ENCODE measurements at places on chromosomes 5 and 9.
A peak's percentile ranks its signal among the peaks of the same experiment; 100 is the strongest.

DNA sequence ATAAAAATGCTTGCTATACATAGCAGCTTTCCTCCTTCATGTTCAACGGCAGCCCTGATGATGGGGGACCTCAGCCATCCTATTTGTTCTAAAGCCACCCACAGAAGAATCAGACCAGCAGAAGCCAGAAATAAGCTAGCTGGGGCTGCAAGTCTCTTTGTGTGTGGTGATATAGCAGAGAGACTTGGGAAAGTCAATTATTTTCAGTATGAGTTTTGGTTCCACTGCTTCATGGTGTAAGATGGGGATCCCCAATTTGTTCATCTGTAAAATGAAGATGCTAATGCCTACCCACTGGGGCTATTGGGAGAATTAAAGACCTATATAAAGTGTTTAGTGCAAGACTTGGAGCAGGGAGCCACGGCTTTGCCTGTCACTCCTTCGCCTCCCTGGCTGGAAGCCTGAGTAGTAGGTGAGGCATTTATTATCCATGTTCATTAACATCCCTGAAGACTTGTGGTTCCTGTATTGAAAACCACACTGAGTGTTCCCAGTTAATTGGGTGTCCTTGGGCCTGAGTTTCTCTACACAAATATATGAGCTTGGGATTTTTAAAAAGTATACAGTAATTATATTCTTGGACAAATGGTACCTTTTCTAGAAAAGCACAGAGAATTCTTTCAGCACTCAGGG, 210.1 kb upstream of the SLC24A2 start:
- peak; percentile 62 for DNase-seq

GRCh38 chr9:90808890-90809685, 7.5 kb downstream of the SYK start:
- DNase-seq: no peak

GRCh38 chr5:23316060-23316591, 191.3 kb upstream of the PRDM9 start:
- DNase-seq: no peak

DNA sequence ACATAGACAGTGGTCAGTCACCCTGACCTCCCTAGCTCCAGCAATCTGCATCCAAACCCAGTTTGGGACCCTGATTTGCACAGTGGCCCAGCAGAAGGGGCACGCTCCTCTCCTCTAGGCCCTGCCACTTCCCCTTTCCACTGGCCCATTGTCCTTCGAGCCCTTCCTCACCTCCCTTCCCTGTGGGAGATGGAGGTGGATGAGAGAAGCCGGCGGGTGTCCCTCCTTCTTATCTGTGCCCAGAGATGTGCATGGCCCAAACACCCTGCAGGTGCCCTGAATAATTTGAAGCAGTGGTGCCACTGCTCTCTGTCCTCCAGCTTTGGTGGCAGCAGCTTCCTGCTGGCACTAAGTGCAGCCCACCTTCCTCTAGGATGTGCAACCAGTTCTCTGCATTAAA, 140.0 kb downstream of the BARX1 start:
- DNase-seq: peak; percentile 36

Measured in activated CD4-positive, alpha-beta T cell treated with anti-CD3 and anti-CD28 coated beads, Interleukin-2, amount 10 ng/mL, durations not matched to agents 24 days and 14 days (primary cell).